ENCODE measurements at places on chromosomes 3 and 15.

- no peak for DNase-seq
Measured at GRCh38 chr3:12323237-12323636, 34.4 kb downstream of the PPARG start.

- DNase-seq: no peak
Measured at GRCh38 chr3:97102641-97103040, 288.2 kb downstream of the EPHA6 start.

DNA sequence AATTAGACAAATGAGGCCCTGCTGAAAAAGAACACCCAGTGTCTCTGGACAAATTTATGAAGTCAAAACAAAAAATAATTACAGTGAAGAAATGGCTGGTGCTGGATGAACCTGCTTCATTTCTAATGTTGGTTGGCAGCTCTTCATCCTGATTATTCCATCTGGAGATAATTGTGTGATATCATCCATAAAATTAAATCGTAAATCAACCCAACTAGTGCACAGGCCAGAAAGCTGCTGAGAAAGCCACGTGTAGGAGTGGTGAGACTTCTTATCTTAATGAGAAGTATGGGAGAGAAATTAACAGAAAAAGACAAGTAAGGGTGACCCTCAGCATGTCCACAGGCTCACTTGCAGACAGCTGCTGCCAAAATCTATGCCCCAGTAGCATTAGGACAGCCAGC lies 465.2 kb upstream of the TGFBR2 start:
- no peak for DNase-seq

DNA sequence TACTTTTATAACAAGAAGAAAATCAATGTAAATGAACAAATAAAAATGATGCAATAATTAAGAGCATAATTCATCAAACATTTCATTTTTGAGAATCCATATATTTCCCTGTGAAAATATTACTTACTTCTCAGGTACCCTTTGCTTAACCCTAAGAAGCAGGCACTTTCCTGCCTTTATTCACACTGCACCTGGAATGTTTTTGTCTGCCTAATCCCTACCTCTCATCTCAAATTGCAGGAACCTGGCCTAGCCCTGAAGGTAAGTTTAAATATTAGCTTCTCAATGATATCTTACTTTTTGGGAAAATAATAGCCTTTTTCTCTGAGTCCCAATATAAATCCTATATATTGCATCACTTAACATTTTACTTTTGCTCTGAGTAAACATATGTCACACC lies 559.1 kb downstream of the FGF12 start:
- no peak for DNase-seq

- DNase-seq: no peak
Measured at GRCh38 chr3:194879126-194879877, 193.6 kb downstream of the FAM43A start.

GRCh38 chr15:46343196-46343935 lies 708.5 kb downstream of the SQOR start:
- DNase-seq: no peak

Data from NCI-H1105 (cell line).